ENCODE measurements at places on chromosomes 1 and 21.

- DNase-seq = no peak
Observed at GRCh38 chr1:57966340-57966739, 542.5 kb upstream of the DAB1 start.

DNA sequence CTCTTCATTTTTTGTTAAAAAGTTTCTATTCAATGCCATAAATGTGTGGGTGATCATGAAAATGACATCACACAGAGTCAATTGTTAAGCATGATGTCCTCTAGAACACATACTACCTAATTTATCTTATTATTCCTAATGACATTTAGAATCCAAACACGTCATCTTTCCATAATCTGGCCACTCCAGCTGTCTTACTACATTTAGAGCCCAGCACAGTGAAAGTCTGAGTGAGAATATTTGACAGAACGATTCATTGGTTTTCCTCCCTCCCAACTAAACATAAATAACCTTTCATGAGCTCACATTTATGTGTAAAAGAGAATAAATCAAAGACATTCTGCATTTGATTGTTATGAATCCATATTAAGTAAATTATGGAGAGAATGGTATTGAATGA lies 160.7 kb downstream of the OLFM3 start:
- DNase-seq = no peak

GRCh38 chr1:42524330-42524729 lies 61.2 kb downstream of the CCDC30 start:
- DNase-seq = no peak

GRCh38 chr1:25647106-25647505 lies 30.5 kb downstream of the MAN1C1 start:
- DNase-seq = no peak

- DNase-seq = no peak
Observed at GRCh38 chr1:21324368-21325141, 34.3 kb upstream of the ECE1 start.

- DNase-seq = no peak
Observed at GRCh38 chr1:245336149-245336983, 181.6 kb downstream of the KIF26B start.

- no peak for DNase-seq
Observed at GRCh38 chr1:96752394-96752793, 30.8 kb downstream of the PTBP2 start.

DNA sequence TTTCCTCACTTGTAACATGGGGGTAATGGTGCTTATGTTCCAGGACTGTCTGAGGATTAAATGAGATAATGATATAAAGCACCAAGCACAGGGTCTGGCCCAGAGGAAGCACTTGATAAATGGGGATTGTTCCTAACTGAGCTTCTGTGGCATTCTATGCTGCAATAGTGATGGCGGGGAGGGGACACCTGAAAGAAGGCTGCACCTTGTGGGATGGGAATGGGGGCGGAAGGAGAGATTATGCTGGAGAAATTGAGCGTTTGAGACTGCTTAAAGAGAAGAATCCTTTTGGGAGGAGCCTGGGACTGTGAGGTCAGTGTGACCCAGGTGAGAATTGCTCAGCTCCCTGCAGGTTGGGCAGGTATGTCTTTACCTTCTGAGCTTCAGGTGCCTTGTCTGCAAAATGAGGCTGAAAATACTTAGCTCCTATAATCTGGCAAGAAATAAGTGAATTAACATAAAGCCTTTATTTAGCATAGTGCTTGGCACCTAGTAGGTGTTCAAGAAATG lies 55.9 kb upstream of the CTPS1 start:
- no peak for DNase-seq

DNA sequence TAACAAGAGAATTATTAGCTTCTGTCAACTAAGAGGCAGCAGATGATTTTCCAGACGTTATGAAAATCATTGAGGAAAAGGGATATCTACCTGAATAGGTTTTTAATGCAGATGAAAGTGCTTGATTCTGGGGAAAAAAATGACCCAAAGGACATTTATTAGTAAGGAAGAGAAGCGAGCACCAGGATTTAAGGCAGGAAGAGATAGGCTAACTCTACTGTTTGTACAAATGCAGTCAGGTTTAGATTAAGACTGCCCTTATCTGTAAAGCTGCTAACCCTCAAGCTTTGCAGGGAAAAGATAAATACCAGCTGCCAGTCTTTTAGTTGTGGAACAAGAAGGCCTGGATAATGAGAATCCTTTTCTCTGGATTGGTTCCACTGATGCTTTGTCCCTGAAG lies 33.0 kb upstream of the LRIG2 start:
- no peak for DNase-seq

DNA sequence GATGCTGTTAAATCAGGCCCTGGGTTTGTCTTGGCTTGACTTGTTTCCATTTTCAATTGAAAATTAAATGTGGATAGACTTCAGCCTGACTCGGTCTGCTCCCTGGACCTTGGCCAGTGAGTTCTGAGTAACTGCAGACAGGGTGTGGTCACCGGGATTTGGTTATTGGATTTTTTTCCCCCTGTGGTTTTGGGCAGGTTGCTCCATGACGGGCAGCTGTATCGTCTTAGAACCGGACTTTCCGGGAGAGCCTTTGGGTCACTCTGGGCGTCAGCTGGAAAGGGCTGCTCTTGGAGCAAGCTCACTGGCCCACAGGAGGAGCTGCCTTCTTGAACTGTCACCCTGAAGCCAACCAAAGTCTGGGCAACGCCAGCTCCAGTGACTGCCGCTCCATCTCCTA lies 75.0 kb downstream of the CLIC6 start:
- no peak for DNase-seq

DNA sequence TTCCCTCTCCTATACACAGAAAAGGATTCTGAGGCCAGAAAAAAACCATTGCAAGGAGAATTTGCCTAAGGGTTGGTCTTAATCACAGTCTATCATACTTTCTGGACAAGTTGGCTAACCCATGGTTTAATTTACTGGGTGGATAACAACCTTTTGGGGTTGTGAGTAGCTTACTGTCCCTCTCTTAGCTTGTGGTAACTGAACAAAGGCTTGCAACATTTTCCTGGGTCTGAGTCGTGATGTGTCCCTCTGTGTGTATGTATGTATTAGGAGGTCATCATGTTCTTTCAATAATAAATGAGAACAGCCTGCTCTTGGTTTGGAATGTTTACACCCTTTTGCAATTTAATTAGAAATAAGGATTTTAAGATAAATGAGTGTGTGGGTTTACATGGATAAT lies 36.7 kb downstream of the PAPPA2 start:
- no peak for DNase-seq

DNA sequence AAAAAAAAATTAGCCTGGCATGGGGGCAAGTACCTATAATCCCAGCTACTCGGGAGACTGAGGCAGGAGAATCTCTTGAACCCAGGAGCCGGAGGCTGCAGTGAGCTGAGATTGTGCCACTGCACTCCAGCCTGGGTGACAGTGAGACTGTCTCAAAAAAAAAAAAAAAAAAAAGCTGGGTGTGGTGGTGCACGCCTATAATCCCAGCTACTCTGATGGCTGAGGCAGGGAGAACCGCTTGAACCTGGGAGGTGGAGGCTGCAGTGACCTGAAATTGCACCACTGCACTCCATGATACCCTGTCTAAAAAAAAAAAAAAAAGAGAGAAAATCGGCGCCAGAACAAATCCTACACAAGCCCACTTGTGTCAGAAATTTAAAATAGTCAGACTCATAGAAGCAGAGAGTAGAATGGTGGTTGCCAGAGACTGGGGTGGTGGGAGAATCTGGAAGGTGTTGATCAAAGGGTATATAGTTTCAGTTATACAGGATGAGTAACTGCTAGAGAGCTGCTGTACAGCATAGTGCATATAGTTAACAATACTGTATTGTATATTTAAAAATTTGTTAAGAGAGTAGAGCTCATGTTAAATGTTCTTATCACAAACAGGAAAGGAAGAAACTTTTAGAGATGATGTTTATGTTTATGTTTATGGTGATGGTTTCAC lies 9.6 kb downstream of the DIP2A start:
- DNase-seq = no peak

DNA sequence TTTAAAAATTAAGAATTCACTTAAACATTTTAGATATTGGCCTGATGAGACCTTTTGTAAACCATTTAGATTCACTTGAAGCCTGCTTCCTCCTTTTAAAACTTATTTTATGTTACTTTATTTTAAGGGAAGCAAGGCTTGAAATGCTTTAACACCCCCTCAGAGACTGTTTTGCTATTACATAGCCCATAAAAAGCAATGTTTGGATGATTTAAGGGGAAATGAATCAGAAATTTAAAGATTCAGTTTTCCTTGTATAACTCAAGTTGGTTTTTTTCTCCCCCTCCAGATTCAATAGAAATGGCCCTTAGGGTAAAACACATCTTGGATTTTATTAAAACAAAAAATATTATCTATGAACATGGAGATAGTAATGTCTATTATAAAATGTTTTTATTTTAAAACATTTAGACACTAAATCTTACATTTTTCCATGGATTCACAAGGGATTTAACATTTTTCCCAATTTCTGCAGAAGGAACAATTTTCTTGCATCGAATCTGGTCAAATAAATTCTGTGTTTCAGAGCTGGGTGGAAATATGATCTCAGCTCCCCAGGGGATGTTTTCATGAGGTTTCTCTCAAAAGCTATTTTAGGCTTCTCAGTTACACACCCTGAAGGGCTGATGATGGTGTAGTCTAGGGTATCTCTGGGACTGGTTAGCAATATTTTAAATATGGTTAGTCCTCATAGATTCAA lies 69.3 kb upstream of the WARS2 start:
- no peak for DNase-seq

GRCh38 chr1:10651793-10652192 lies 144.7 kb downstream of the CASZ1 start:
- DNase-seq = no peak

DNA sequence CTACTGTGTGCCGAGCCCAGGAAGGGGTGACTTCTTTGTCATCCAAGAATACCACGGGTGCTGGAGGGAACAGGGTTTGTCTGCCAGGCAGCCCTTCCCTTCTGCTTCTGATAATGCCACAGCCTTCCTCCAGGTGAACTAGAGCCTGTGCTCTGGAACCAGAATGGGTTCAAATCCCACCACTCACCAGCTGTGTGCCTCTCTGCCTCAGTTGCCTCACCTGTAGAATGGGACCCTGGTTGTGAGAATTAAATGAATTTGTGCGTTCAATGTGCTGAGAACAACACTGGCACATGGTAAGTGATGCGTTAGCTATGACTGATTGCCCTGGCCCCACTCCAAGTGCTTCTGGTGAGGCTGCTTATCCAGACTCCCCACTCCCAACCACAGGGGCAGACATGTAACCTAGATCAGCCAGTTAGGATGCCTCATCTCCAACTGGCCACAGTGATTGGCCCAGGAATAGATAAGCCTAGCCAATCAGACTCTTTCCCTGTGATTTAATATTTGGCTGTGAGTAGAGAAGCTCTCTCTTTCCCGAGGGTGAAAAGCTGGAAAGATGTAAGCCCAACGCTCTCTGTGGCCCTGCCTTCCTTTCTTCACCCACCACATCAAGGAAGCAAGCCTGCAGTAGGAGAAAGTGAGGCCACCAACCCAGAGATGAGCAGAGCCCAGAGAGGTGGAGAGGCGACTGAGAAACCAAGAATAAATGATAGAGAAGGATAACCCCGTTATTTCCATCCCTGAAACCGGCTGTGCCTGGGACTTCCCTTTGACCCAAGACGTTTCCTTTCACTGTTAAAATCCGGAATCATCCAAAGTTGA lies 20.8 kb upstream of the LAPTM5 start:
- no peak for DNase-seq

- no peak for DNase-seq
Observed at GRCh38 chr1:7478809-7479499, 292.1 kb upstream of the VAMP3 start.

GRCh38 chr1:51070011-51070410 lies 32.0 kb upstream of the C1orf185 start:
- DNase-seq = no peak

DNA sequence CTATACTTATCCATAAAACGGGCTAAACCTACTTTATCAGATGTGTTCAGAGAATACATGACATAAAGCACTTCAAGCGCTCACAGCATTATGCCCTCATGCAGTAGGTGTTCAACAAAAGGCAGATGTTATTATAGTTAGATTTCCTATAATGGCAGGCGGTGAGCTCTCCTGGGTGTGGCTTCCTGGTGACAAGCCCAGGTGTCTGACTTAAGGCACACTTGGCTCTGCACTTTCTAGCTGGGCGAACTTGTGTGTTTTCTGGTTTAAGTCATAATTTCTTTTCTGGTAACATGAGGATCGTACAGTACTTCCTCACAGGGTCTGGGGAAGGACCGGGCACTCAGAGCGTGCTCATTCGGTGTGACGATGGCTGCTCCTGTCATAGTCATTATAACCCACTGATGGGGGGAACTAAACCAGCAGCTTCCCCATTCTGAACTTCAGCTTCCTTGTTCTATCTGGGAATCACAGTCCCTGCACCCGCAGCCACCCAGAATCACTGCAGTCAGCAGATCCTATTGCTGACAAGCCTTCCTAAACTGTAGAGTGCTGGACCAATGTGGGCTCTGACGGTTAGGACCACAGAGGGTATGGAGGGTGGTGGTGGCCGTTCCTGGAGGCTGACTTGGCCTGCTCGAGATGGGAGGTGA lies 52.8 kb downstream of the IGSF21 start:
- DNase-seq = no peak

DNA sequence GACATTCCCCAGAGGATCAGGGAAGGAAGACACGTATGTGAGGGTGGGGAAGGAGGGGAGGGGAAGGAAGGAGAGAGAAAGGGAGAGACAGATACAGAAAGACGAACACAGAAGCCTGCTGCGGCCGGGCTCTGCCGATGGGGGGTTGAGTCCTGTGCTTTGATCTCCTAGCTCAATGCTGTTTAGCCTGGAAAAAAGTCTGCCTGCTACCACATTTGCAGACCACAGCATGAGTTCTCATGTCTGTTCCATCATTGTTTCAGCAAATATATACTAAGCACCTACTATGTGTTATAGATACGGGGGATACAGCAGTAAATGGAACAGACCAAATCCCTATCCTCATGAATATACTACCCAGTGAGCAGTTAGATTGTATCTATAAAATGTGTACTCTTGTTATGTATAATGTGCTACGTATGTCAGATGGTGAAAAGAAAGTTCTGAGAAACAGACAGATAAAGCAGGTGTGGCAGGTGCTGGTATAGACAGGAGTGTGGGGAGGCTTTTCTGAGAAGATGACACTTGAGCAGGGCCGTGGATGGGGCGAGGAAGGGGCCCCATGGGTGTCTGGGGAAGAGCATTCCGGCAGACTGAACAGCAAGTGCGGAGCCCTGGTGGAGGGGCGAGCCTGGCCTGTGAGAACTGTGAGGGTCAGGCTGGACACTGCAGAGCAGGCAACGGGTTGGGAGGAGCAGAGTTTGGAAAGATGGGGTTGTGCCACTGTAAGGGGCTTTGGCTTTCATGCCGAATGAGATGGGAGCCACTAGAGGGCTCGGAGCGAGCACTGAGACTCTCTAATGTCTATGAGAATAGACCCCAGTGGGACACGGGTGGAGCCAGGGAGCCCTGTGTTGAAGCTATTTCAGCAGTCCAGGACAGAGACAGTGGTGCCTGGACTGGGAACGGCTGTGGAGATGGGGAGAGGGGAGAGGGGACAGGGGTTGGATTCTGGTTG lies 34.1 kb downstream of the KIAA1614 start:
- no peak for DNase-seq

GRCh38 chr1:209208648-209209047 lies 374.9 kb upstream of the CAMK1G start:
- no peak for DNase-seq

GRCh38 chr1:17611991-17612390 lies 72.5 kb downstream of the ARHGEF10L start:
- DNase-seq = no peak

Measured in esophagus squamous epithelium (tissue), 5 donors.